ENCODE measurements at places on chromosomes 6 and 20.

DNA sequence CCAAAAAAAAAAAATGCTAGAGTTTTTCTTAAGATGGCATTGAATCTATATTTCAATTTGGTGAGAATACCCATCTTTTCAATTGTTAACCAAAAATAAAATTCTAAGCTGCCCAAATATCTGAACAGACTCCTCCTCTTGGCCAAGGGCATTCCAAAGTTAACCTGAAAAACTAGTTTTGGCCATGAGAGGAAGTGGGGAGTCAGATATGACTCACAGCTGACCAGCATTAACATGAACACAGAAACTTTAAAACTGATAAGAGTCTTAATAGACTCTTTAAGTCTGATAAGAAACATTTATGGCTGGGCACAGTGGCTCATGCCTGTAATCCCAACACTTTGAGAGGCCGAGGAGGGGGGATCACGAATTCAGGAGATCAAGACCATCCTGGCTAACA lies 171.3 kb downstream of the FAXC start:
- no peak for DNase-seq

DNA sequence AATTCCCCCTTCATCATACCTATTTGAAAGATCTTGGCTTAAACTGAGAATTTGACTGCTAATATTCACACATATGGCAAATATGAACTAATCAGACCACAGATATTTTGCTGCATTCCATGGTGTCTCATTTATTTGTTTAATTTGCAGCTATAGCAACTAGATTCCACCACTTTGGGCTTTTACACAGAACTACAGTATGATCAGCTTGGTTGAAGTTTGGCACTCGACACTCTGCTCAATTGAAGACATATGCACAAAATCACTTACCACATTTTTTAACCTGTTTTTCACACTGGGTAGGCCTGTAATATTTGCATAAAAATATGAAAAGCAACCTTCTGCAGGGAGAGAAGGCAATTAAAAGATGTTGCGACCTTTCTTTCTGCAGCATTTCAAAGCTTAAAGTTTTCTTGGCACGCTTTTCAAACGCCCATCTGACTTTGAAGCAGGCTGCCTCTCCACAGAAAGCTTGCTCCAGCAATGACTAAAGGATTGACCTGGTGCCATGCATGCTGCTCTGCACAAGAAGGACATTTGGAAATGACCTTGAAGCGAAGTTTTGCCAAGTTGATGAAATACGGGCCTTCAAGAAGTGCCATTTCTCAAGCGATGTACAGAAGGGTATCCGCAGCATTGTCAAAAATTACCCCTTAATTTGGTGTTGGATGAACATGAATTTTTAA lies 126.7 kb downstream of the AIG1 start:
- no peak for DNase-seq

- no peak for DNase-seq
Observed at GRCh38 chr6:117781550-117781949, 106.3 kb downstream of the NUS1 start.

- DNase-seq = no peak
Observed at GRCh38 chr20:20406306-20406705, 38.4 kb downstream of the INSM1 start.

GRCh38 chr6:80438772-80439171 lies 332.3 kb downstream of the BCKDHB start:
- no peak for DNase-seq

Data from stimulated activated CD8-positive, alpha-beta memory T cell treated with anti-CD3 and anti-CD28 coated beads, Interleukin-12 subunit alpha, Interleukin-12 subunit beta, amount 100 ng/mL, for 1 hour (primary cell).